ENCODE measurements at places on chromosomes 11 and 22.

DNA sequence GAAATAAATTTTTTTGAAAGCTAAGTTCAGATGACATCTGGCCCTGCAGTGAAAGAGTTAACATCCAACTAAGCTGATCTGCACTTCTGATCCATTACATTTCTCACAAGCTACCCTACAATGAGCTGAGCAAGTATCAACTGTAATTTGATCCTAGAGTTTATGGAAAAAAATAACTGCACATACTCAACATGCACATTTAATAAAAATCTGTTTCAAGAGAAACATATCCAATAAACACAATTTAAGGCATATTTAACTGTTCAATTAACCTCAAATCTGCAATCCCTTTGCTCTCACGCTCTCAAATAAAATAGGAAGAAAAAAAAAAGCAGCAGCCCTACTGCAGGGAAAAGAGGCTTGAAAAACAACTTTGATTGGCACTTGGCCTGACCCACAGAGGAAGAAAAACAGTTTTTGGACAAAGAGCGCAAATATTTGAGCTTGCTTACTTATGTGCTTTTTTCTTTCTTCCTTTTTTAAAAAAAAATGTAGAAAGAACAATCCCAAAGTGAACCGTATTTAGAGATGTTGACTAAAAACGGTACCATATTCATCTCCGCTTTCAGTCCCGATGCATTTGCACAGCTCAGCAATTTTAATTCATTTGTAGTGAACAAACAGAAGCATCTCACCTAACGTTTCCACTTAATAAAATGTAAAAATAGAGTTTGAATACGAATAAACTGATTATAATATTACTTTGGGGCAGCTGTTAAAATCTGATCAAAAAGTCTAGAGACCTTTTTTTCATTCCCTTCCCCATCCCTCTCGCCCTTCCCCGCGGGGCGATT is 1.6 kb downstream of the SESN3 start:
- DNase-seq, result no peak

GRCh38 chr22:21094911-21095772 is 49.4 kb downstream of the LRRC74B start:
- DNase-seq, result no peak

- peak; percentile 46 for DNase-seq
These were observed at the start of gene BSX for GRCh38 chr11:122981388-122982264. TSS of gene BSX (minus strand) at chr11:122981834. CDS start at chr11:122981671, 163 bp downstream.

- no peak for DNase-seq
These were observed 811.9 kb upstream of the LRRC4C start for GRCh38 chr11:42271306-42271705.

DNA sequence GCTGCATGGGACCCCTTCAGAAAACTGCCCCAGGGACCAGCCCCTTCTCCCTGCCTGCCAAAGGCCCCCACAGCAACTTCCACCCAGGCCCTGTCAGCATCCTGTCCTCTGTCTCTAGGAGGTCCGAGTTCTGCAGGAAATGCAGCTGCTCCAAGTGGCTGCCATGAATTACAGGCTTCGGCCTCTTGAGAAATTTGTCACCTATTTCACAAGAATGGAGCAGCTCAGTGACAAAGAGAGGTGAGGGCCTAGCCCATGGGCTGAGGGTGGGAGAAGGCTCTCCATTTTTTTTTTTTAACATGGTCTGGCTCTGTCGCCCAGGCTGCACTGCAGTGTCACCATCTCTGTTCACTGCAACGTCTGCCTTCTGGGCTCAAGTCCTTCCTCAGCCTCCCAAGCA is 7.3 kb downstream of the RGL4 start:
- DNase-seq, result no peak

- DNase-seq, result no peak
These were observed 6.0 kb upstream of the PLA2G6 start for GRCh38 chr22:38187413-38188212.

Data from activated CD4-positive, alpha-beta T cell treated with anti-CD3 and anti-CD28 coated beads for 24 hours (primary cell).